ENCODE measurements at places on chromosomes 6 and 20.

DNA sequence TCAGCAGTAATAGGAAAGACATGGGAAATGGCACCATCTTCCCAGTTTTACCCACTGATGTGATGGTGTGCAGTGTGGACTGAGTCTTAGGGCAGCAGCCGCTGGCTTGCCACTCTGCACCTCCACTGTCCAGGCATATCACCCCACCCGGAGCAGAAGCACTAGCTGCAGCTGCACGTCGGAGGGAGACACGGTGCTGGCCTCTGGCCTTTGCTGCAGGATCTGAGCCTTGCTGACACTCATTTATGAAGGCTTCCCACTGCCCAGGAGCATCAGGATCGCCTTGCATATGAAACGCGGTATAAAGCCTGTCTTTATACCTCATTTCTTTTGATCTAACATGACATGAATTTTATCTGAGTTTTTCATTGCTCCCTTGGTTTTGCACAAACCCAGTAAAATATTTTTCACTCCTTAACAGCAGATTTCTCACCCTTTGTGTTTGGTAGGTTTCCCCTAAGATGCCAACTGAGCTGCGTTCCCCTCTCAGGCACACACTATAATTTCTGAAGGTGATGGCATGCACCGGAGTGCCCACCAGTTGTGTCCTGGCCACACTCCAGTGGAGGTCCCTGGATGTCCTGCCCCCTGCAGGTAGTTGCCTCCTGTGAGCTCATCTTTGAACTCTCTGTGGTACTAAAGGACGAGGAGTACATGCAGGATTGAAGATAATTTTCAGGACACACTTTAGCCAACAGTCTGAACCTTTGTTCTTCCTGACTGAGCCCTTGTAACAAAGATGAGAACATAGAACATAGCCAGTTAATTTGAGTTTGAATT lies 9.0 kb upstream of the EXOC2 start:
- no peak for DNase-seq

GRCh38 chr20:63092660-63093215 lies 86.0 kb upstream of the BHLHE23 start:
- peak; percentile 4 for DNase-seq

- DNase-seq: peak; percentile 7
These were observed 87.0 kb downstream of the SERAC1 start for GRCh38 chr6:158080849-158081656.

- no peak for DNase-seq
These were observed 93.7 kb upstream of the CBLN4 start for GRCh38 chr20:56098981-56099500.

DNA sequence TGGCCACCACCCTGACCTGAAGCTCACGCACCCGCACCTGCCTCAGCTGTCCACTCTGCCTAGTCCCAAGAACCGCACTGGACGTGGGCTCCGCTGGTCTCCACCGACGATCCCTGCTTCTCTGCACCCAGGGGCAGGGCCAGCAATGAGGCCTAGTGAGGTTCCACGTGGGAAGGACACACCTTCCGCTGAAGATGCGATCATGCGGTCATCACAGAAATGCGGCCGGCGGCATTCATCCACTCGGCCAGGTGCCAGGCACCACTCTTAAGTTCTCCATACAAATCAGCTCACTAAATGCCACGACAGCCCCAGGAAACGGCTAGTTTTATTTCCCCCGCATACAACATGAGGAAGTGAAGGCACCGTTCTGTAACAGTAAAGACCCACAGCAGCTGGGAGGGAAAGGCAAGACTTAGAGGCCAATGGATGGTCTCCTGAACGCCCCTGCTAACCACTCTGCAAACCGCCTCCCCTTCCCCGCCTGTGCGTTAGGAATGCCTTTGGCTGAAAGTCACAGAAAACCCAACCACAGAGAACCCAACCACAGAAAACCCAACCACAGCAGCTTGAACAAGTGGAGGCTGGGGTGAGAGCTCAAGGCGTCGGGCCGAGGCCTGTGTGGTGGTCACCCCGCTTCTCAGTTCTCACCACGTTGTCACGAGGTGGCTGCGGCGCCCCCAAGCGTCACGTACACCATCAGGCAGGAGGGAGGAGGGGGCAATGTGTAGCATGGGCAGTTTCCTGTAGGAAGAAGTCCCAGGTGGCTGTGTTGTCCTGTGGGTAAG lies 204.4 kb downstream of the TAF4 start:
- no peak for DNase-seq

- DNase-seq: no peak
These were observed 17.8 kb upstream of the DCBLD1 start for GRCh38 chr6:117464700-117465099.

GRCh38 chr6:164495882-164496495 lies 813.4 kb downstream of the C6orf118 start:
- no peak for DNase-seq

- DNase-seq: no peak
These were observed 80.5 kb downstream of the COL9A1 start for GRCh38 chr6:70222439-70222749.

GRCh38 chr6:157529654-157530039 lies 148.7 kb downstream of the ZDHHC14 start:
- no peak for DNase-seq

DNA sequence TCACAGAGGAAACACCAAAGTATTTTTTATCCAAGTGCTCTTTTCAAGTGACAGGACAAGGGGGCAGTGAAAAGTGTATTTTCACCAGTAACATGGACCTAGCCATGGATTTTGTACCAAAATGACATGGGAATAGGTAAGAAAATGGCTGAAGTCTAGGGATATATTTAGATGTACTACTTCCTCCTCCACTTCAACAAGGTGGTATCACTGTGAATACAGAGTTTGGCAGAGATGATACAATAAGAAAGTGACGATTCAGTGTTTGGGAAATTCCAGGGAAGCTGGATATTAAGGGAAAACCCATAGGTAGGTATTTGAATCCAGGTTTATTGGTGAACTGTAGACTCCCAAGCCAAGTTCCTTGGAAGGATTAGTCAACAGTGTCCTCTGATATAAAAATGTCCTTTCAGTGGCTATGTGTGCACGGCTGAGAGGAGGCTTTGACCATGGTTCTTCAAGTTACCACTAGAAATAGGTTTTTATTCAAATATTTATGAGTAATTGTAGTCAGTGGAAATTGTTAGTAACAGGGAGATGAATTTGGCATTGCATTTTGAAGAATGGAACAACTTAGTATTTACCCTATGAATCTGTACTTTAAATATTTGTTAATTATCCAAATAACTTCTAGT lies 356.0 kb upstream of the CITED2 start:
- DNase-seq: no peak

DNA sequence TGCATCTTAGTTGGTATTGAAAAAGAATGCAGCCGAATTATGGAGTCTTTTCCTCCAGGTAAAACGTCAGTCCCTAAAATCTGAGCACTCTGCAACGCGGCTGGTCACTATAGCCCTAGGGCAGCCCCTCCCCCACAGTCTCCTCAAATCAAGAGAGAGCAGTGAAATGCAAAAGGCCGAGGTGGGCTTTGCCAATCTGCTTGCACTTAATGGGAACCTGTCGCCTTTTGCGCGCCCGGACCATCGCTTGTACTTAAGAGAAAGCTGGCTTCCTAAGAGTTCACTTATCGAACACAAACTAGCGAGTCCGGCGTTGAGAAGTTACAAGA lies 447 bp downstream of the MCM3 start:
- DNase-seq: peak; percentile 55

- no peak for DNase-seq
These were observed 116.4 kb downstream of the THEMIS start for GRCh38 chr6:127784468-127784867.

DNA sequence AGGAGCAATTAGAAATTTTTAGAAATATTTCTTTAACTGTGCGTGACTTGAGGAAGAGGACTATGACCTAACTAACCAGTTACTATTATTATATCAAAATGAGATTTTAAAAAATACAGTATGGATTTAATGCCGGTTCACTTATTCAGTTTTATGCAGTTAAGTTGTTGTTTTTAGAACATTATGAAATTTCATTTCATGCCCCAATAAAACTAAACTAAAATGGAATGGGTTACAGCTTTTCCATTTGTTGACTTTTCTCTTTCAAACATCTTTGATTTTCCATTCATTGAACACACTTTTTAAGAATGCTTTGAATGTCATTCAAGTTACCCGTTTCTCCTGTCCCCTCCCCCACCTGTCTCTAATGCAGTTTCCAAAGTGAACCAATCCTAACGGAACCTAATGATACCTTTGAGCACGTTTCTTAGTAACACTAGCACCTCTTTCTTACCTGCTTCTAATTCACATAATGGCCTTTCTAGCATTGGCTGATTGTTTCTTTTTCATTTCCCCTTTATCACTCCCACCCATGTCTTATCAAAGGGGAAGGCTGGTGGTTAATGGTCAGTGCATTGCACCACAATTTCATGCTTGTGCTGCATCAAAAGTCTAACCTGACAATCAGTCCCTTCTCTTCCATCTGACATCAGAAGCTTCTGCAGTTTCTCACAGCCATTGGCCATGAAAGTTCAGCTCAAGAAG lies 262.2 kb upstream of the TAB2 start:
- DNase-seq: no peak

- DNase-seq: no peak
These were observed 456.9 kb upstream of the JAG1 start for GRCh38 chr20:11130554-11131166.

DNA sequence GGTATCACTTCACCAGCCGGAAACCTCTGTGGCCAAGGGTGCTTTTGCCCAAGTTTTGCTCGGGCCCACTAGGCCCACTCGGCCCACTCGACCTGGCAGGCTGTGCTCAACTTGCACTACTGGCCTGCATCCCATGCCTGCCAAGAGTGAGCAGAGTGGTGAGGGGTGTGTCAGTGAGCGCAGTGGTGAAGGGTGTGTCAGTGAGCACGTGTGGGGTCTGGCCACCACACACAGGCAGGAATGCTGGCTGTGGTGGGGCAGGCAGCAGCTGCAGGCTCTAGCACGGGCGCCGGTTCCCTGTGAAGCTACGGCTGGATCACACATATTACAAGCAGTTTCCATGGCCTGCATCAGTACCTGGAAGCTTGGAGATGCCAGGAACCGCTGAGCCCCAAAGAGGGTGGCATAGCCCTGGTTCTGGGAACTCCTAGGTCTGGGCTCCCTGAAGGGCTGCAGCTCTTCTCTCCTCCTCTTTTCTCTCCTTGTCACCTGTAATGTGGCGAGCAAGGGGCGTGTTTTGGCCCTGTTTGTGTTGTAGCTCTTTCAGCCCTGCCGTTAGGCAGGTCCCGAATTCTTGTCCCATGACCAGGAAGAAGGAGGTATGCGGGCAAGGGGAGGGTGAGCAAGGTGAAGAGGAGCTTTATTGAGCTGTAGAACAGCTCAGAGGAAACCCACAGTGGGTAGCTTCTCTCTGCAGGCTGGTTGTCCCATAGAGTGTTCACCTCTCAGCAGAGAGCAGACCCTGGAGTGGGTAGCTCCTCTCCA lies 51.0 kb upstream of the CLDN20 start:
- DNase-seq: no peak

DNA sequence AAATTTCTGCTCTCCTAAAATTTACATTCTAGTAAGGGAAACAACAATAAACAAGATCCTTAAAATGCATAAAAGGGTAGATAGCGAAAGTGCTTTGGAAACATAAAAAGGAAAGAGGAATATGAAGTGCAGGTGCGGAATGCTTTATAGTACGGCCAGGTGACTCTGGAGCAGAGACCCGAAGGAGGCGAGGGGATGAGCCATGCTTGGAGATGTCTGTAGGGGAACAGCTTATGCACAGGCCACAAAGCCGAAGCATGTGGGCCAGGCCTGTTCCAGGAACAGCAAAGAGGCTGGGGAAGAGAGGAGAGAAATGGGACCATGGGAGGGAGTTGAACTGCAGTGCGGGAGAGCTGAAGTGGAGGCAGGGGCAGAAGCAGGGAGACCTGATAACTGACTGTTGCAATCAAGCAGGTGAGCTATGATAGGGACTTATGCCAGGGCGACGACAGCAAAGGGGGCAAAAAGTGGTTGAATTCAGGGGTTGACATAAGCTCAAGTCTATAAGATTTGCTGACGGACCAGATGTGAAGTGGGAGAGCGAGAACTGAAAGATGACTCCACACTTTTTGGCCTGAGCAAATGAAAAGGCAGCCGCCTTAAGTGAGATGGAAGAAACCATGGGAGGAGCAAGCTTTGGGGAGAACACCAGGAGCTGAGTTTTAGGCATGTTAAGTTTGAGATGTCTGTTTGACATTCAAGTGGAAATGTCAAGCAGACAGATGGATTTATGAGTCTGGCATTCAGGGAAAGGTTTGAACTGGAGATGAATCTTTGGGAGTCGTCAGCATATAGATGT lies 83.1 kb downstream of the CNBD2 start:
- no peak for DNase-seq

GRCh38 chr6:168170841-168171601 lies 92.0 kb upstream of the FRMD1 start:
- no peak for DNase-seq

DNA sequence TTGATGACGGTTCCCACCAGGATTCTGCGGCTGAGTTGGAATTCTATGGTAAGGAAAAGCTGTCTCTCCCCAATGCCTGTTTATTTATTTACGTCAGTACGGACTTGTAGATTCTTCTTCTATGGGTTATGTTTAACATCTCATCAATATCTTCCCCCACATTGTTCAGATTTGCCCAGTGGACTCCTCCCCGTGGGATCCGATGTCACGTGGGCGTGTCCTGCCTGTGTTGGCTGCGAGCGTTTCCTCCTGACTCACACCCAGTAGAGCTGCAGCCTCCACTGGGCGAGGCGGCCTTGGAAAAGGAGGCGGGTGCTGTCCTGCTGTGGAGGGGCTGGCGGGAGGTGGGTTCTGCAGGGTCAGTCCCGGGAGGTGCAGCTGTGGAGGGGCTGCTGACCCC lies 46.8 kb upstream of the SLCO4A1 start:
- peak; percentile 84 for DNase-seq

- no peak for DNase-seq
These were observed 17.7 kb upstream of the MCM9 start for GRCh38 chr6:118952683-118953082.

DNA sequence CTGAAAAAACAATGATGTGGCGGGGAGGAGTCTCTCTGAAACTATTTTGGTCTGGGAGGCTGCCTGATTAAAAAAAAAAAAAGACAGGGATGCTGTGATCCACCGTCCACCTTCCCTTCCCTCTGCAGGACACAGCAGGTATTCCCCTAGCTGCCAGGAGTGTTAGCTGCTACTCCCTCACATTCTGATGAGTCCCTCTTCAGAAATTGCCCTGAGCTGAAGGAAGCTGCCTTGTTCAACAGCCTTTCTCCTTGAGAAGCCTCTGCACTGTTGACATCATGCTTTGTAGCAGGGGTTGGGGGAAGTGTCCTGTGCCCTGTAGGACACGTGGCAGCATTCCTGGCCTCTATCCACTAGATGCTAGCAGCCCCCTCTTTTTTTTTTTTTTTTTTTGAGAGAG lies 71.7 kb upstream of the ZMYND8 start:
- no peak for DNase-seq
